ENCODE measurements at places on chromosomes 4 and X.

GRCh38 chr4:52987392-52988056 lies 125.4 kb downstream of the RASL11B start:
- no peak for DNase-seq

DNA sequence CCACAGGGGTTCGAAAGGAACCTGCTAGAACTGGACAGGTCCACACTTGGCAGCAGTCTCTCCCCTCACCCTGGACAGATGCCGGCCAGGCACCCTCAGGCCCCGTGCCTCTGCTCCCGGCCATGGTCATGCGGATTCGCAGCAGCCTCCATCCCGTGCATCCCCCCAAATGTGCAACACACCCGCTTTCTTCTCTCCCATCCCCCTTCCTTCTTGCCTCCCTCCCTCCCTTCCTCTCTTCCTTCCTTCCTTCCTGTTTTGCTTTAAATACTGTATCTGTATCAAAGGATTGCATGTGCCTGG lies 35.0 kb upstream of the HMX1 start:
- no peak for DNase-seq

DNA sequence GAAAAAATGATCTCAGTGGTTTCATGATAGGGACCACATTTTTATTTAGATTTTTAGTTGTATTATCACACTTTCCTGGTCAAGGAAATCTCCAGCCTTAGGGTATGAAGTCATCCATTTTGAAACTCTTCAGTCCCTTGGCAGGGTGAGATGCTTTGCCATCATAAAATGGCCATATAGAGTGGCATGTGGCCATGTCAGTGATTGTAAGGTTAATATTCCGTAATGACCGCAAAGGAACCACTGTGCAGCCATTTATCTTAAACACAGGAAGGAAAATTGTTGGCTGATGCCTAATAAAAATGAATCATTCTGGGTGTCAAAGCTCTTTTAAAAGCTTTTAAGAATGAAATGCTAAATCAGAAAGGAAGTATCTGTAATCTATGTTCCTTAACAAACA lies 35.6 kb downstream of the COMMD8 start:
- no peak for DNase-seq

- no peak for DNase-seq
Observed at GRCh38 chr4:61220556-61220955, 20.4 kb downstream of the ADGRL3 start.

DNA sequence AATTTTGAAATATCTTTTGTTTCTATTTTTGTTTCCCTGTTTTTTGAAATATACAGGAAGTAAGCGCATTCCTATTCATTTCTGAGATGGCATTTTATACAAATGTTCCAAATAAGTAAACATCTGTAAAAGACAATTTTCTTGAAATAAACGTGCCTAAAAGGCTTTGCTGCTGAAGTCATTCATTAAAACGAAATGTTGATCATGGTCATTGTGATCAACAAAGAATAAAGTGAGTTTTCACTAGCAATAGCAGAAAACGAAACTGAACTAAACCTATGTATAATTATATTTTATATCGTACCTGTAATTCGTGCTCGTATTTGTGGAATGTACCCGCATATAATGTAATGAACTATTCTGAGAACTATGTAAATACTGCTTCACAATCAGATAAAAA lies 221.2 kb downstream of the MGST2 start:
- DNase-seq: no peak

DNA sequence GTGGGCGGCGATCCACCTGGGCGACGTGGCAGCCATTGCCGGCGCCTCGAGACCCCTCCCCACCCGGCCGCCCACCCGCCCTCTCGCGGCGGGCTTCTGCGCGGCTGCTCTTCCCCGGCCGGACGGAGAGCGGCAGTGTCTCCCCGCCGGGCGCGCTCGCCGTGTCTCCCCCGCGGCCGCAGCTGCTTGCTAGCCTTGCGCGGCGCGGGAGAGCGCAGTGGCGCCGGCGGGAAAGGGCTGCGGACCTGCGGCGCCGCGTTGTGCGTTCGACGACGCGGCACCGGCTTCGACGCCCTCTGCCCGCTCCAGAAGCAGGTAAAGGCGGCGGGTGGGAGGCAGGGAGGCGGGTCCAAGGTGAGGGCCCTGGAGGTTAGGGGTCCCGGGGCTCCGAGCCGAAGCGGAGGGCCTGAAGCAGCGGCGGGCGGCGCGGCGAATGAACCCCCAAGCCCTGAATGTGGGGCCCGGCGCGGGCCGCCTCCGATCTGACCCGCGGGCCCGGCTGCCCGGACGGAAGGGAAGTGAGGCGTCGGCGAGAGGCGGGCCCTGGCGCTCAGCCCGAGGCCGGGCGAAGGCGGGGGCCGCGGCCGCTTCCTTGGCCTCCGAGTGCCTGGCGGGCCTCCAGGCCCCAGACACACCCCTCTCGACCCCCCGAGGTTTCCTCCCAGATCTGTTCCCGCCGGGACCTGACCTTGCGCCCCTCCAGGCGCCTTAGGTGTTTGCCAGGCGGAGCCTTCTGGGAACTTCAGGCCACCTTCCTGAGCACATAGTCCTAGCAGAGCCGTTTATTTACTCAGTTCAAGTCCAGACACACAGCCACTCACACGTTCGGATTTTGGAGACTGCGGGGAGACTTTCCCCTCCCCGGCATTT lies at the start of gene N4BP2:
N4BP2 (plus strand) TSS at position 135 of the 870 bp plus-strand sequence. CDS start 40,491 bp downstream, outside the sequence.
- DNase-seq: peak; percentile 90

DNA sequence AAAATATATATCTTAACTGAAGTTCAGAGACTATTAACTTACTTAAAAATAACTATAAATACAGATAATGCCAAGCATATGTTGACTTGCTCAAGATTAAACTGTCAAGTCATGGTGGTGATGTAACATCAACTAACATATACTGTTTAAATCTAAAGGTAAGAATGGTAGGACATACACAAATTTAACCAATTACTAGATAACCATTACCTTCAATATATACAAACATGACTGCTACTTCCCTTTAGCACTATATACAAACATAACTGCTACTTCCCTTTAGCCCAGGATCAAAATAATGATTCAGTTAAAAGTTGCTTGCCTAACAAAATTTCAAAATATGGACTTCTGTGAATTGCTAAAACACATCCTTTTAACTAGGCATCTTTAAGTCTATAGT lies 14.9 kb downstream of the HNRNPD start:
- DNase-seq: no peak

DNA sequence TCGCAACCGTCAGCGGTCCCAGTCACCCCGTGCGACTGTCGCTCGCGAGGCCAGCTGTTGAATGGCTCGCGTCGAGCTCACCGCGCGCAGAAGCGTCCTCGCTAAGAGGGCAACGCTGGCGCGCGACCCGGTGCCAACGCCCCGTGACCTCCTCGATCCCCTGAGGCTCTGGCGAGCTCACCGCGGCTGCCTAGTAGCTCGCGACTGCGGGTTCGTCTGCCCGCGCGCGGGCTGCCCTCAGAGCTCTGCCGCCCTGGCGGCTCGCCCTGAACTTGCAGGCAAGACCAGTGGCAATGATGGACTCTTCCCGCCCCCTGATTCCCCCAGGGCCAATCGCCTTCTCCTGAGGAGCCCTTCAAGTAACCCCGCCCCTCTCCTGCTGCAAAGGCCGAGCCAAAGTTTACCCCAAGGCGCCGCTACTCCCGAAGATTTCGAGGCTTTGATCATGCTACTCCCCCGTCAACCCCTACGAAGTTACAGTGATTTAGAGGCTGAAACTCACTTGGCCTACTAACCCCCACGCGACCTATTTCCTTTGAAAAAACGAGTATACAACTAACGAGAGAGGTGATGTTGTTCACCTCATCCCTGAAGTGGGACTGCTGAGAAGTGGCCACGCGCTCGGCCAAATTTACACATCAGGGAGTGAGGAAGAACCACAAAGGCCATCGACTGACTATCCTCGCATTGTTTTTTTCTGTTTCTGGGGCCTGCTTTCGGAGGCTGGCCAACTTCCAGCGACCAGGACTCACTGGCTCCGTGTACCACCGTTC lies 37.5 kb downstream of the PGRMC1 start:
- peak; percentile 13 for DNase-seq

DNA sequence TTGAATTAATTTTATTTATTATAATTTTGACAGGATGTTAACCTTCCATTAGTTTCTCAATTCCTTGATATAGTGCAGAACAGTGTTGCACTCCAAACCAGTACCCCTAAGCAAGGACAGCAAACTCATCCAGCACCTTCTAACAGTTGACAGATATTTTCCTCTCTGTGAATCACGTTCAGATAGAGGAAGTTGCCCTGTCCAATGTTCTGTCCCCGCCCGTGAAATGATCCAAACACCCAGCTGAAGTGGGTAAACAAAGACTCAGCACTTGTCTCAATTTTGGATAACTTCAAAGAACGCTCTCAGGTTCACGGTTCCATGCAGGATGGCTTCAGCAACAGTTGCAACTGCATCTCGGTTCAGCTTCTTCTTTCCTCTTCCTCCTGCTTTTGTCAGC lies 1240.0 kb upstream of the ADGRL3 start:
- no peak for DNase-seq

DNA sequence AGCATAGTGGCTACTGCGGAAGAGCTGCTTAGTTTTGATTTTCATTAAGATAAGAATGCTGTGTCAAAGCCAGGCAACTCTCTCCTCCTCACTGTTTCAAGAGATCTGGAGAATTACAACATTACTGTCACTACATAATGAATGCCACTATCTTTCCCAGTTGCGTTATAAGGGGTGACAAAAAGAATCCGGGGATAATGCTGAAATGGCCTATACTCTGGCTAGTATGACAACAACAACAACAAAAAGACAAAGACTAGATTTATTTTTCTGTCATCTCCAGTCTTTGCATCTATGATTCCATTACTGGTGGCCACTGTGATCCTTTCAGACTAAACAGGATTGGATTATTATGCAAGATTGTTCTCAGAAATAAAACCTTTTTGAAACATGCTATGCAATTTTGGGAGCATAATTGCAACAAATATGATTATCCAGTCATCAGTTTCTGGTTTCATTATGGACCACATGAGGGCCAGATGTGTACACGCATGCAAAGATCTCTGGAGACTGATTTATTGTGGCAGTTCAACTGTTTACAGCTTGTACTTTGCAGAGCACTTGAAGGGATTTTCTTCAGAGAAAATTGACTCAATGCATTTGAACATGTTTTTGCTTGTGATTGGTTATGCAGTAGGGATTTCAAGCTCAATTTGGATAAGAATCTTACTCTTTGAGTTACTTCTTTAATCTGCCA lies 31.1 kb upstream of the SPANXB1 start:
- DNase-seq: no peak

DNA sequence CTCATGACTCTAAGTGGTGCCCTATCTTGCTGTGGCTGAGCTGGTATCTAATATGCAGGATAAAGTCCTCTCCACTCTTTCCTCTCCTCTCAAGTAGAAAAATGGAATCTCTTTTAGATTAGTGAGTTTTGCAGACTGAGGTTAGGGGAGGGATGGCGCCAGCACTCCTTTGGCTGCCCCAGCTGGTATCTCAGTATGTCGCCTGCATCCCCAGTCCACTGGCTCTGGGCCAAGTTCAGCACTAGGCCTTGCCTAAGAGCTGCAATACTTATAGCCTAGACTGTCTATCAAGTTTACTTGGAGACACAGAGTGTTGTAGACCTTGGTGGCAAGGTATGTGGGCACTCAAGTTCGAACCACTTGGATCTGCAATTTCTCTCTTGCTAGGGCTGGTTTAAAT lies 351.3 kb downstream of the NAP1L3 start:
- DNase-seq: no peak

Measured in right lung (tissue), 10 donors.